SJSA1 (cell line): ENCODE measurements at places on chromosomes 4 and X. TPM values are rescaled to one million over a fixed set of nuclear protein-coding genes. Genes with fewer than 3 reads are reported as not detected.

The DCAF8L2 gene
- total RNA-seq = not detected in 2 replicates

DNA sequence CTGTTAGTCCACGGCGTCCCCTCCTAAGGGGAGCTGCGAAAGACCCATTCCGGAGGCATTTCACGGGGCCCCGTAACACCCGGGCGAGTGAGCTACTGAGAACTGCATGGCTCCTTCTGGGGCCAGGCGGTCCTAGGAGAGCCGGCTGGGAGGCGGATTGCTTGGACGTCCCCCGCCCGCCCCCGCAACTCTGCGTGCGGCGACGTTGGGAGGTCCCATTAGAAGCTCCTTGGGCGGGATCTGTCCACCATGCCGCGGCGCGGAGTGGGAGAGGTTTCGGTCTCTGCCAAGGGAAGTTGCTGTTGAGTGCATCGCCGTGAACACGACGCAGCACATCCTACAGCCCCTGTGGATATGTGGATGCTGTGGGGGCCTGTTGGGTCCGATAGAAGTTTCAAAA is 85.4 kb upstream of the IGFBP7 start:
- DNase-seq = no peak

The STATH gene
- total RNA-seq = not detected in 2 replicates

GRCh38 chr4:52984462-52984881 is 122.4 kb downstream of the RASL11B start:
- DNase-seq = peak; percentile 16

GRCh38 chr4:72019688-72020087 is 12.1 kb upstream of the NPFFR2 start:
- no peak for DNase-seq

The ERVMER34-1 gene
- total RNA-seq = not detected in 2 replicates

The LGI2 gene
- total RNA-seq = not detected in 2 replicates

The ARAP2 gene
- 0.24 TPM in 1 of 2 replicates, not detected in the other for total RNA-seq

GRCh38 chrX:119218198-119218597 is 17.9 kb upstream of the PGRMC1 start:
- no peak for DNase-seq

The F8A2 gene
- not detected in 2 replicates for total RNA-seq

The GYG2 gene
- 13.0 and 19.0 TPM in 2 replicates for total RNA-seq

The SPOCK3 gene
- total RNA-seq = not detected in 2 replicates

- no peak for DNase-seq
These were observed 710.0 kb downstream of the IL1RAPL1 start for GRCh38 chrX:29297171-29297800.

The EGF gene
- 9.6 and 28.0 TPM in 2 replicates for total RNA-seq

DNA sequence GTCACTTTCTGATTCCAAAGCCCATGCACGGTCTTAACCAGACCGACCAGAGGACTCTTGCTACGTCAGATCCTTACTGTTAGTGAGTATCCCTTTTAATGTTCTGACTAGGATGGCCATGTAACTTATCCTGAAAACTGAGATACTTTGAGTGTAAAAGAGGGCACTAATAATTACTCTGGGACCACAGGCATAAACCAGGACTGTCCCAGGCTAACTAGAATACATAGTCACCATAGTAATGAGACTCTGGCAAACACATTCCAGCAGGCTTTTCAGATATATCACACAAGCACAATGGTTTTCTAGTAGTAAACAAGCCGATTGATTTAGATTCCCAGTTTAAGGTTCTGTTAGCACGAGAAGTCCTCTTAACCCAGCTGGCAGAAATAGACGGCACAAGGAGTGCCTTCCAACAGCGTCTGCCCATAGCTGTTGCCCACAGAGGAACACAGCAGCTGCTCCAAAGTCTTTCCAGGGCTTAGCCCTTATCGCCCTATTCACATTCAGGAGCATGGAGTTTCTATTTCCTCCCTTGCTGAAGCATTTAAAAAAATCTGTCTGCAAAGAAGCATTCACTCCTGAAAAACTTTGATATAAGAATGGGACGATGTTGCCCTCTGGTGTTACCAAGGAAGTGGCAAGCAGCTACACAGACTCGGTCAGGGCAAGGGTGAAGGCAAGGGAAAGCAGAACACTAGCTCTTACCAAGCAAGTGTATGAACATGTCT is 92.4 kb downstream of the CXCL13 start:
- peak; percentile 51 for DNase-seq

- no peak for DNase-seq
These were observed 1445.1 kb upstream of the TENM3 start for GRCh38 chr4:180798036-180798577.

GRCh38 chr4:177117256-177117655 is 192.4 kb upstream of the NEIL3 start:
- no peak for DNase-seq

The NIPAL1 gene
- total RNA-seq = 0.91 and 2.4 TPM in 2 replicates

- DNase-seq = no peak
These were observed 38.4 kb downstream of the PLAC1 start for GRCh38 chrX:134619838-134620237.

- no peak for DNase-seq
These were observed 145.1 kb upstream of the VCX3A start for GRCh38 chrX:6679988-6680387.

- DNase-seq = no peak
These were observed 26.7 kb upstream of the GPRIN3 start for GRCh38 chr4:89334311-89334710.

GRCh38 chrX:132144061-132144460 is 16.2 kb upstream of the FRMD7 start:
- DNase-seq = no peak

The NELFA gene
- total RNA-seq = 7.5 and 9.2 TPM in 2 replicates

GRCh38 chrX:3713937-3714434 is 537 bp upstream of the PRKX start:
- DNase-seq = no peak

DNA sequence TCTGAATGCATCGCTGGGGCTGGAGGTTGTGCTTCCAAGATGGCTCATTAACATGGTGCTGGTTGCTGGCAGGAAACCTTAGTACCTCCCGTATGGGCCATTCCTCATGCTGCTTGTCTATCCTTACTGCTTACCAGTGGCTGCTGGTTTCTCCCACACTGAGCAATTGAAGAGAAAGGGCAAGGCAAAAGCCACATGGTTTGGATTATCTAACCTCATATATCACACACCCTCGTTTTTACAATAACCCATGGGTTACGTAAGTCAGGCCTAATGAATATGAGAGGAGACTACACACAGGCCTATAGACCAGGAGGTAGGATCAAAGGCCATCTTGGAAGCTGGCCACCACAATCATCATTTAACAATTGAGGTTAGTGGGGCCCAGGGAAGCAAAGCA is 141.8 kb upstream of the EDNRA start:
- no peak for DNase-seq

The TRIM2 gene
- total RNA-seq = 11.7 and 22.4 TPM in 2 replicates

GRCh38 chrX:82541822-82542221 is 966.3 kb upstream of the POU3F4 start:
- no peak for DNase-seq

DNA sequence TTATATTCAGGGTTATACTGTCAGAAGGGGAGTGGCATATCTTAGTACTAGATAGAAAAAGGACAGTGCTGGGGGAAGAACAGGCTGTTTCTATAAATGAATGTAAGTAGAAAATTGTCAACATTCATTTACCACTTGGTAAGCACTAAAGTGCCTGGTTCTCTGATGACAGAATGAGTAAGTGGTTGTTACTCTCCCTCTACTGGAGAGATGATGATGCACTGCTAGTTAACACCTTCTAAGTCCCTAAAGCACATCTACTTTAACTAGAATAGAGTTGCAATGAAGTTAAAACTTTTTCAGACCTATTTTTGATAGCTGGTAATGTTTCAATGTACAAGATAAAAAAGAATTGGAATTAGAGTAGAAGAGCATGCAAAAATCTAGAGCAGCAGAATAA is 214.5 kb downstream of the KLHL4 start:
- no peak for DNase-seq

DNA sequence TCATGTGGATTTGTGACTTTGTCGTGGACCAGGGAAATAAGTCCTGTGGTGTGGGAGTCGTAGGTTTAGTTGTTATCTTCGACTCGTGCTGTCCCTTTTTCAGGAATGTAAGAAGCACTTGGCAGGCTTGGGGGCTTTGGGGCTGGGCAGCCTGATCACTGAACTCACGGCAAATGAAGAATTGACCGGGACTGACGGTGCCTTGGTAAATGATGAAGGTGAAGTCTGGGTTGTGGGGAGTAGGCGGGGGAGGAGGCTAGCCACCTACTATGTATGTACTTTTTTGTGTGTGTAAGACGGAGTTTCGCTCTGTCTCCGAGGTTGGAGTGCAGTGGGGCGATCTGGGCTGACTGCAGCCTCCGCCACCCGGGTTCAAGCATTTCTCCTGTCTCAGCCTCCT is 1.2 kb downstream of the TAF1 start:
- DNase-seq = no peak

DNA sequence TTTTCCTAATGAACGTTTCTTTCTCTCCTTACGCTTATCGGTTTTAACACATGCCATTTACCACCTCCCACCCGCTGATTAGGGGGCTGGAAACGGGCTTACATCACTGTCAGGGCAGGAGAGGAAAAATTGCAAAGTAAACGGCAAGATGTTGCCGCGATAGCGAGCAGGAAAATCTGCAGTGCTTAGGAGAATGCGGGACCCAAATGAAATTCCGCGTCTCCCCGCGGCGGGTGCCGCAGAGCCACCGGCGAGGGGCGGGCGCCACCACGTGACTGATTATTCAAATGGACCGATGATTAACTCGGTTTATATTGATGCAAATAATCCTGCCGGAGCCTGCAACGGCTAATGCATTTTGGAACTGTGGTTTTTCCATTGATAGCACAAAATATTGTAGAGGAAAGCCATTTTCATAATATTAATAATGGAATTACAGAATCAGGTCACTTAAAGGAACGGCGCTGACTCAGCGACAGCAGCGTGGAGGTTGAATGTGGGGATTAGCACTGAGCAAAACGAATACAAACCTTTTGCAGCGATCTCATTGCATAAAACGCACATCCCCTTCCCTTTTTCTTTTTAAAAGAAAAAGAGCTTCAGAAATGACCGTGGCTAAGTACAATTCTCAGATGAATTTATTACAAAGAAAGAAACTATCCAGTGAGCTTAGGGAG is 224.2 kb downstream of the STIM2 start:
- DNase-seq = no peak

The FAM53A gene
- 0.39 TPM in 1 of 2 replicates, not detected in the other for total RNA-seq

DNA sequence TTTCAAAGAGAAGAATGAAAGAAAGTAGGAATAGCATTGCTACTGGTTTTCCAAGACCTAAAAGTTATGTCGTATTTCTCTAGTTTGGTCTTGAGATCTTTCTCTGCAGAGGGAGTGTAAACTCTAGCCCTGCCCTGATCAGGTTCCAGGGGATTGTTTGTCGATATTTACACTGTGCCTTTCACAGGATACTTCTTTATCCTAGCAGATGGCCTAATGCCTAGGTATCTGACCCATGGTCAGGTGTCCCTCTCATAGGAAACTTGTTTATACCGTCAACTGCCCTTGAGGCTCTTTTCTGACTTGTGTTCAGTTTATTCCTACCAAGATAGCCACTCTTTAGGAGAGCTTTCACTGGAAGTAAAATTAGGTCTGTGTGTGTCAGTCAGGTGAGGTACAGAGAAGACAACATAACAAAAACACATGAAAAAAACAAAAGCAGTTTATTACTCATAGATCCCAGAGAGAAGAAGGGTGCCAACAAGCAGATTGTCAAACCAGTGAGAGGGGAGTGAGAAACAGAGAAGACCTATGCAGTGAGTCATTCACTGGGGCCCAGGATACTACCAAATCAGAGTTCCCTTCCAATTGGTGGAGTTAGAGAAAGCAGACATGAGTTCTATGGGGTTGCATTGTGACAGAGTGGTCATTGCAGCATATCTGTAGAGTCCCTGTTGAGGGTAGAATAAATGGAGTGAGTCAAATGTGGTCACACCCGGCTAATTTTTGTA is 40.6 kb upstream of the THOC2 start:
- no peak for DNase-seq

DNA sequence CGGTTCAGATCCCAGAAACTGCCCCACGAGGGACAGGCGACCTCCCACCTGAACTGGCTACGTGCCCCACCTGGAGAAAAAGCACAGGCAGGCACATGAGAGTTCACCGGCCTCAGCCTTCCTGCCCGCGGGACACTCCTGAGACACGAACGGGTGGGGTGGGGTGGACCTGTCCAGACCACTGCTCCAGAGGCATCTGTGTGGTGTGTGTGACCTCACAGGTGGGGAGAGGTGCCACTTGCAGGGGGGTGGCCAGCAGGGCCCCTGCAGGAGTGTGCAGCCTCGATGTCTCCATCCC is 18.5 kb downstream of the NELFA start:
- no peak for DNase-seq

GRCh38 chr4:165621983-165622382 is 243.2 kb downstream of the CPE start:
- no peak for DNase-seq

DNA sequence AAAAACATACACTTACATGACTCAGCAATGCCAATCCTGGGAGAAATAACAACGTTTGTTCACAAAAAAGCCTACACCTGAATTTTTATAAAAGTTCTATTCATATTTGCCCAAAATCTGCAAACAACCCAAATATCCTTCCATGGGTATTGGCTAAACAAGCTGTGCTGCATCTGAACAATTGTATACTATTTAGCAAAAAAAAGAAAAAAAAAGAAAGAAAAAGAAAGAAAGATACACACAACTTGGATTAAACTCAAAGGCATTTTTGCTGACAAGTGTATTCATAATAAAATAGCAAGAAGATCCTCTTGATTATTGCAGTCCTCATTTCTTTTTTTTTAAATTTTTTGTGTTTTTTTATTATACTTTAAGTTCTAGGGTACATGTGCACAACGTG is 24.5 kb upstream of the MAGEA3 start:
- no peak for DNase-seq

DNA sequence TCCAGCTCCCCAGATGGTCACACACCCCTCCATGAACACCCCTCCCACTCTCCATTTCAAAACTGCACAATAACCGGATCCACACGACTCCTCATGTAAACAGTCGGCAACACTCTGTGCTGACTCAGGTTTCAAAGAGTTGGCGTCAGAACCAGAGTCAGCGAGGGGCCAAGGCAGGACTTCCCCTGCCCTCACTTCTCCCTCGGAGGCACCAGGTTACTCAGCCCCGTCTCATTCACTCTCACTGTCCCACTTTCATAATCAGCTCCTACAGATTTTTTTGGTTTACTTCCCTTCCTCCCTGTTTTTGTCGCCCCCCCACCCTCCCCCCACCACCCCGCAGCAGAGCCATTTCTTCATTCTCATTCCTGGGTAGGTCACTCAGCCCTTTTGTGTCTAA is 2.7 kb upstream of the TIMP1 start:
- peak; percentile 53 for DNase-seq

DNA sequence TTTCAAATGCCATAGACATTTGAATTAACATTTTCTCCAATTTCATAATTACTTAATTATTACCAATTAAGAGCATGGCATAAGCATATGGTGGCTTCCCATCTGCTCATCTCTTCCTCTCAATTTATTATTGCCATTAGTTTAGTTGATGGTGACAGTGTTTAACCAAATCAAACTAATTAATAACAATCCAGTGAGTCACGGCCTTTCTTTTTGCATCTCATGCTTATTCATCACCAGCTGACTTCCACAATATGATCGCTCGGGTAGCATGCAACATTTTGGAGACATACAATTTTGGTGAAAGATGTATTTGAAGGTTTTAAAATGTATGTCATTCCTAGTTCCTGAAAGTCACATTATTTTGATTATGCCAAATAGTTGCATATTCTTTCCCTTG is 172.8 kb upstream of the TACR3 start:
- no peak for DNase-seq

The TBX22 gene
- total RNA-seq = not detected in 2 replicates
